ENCODE measurements at places on chromosomes 12 and 14.
A peak's percentile ranks its signal among the peaks of the same experiment; 100 is the strongest.

DNA sequence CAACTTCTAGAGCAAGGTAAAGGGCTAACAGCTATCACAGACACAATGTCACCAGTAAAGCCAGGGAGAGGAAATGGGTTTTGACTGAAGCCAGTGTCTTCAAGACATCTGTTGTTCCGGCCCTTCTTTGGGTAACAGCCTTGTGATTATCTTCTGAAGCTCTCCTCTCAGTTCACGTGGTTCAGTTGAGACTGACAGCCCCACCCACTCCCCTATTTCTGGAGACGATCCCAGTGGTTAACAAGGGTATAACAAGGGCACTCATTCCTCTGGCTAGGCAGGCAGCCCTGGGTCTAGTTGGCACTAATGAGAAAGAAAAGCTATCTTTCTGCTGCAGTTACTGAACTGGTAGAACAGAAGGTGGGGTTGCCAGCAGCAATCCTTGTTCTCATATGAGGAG, 6.9 kb downstream of the GNPTAB start:
- no peak for DNase-seq

DNA sequence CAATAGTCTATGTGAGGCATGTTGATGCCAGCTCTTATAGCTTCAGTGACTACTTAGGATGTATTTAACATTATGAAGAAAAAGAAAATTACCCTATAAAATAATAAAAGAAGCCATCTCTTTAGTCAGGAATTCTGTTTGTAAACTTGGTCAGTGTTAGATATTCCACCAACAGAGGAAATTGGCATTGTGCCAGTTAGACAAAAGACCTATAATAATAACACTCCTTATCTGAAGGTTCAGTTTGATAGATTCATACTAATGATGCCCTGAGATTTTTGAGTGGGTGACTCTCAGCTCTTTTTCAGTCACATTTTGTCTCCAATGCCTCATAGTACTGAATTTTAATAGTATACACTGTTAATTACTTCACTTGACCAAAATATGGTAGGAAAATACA, 6.6 kb downstream of the SYT10 start:
- DNase-seq = no peak

DNA sequence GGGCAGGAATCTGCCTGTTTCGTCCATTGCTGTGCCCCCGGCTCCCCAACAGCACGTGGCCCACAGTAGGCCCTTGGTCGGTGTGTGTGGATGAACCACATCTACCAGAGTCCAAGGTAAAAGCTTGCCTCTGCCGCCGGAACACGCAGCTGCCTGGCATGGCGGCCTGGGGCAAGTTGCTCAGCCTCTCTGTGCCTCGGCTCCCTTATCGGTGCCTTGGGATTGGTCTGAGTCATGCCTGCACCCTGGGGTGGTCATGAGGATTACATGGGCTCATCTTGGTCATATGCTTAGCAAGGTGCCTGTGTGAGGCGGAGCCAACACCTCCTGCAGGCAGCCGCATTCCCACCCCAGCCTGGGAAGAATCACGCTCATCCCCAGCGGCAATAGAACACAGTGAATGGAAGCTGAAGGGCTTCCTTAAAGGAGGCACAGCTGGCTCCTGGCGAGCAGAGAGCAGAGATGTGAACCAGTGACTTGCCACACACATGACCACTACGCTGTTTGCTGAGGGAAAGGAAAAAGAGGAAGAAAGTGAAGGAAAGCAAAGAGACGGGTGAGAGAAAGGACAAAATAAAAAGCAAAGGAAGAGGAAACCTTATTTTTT, 5.5 kb upstream of the SCARB1 start:
- no peak for DNase-seq

- no peak for DNase-seq
Measured at GRCh38 chr12:123069436-123070266, 81.2 kb downstream of the PITPNM2 start.

DNA sequence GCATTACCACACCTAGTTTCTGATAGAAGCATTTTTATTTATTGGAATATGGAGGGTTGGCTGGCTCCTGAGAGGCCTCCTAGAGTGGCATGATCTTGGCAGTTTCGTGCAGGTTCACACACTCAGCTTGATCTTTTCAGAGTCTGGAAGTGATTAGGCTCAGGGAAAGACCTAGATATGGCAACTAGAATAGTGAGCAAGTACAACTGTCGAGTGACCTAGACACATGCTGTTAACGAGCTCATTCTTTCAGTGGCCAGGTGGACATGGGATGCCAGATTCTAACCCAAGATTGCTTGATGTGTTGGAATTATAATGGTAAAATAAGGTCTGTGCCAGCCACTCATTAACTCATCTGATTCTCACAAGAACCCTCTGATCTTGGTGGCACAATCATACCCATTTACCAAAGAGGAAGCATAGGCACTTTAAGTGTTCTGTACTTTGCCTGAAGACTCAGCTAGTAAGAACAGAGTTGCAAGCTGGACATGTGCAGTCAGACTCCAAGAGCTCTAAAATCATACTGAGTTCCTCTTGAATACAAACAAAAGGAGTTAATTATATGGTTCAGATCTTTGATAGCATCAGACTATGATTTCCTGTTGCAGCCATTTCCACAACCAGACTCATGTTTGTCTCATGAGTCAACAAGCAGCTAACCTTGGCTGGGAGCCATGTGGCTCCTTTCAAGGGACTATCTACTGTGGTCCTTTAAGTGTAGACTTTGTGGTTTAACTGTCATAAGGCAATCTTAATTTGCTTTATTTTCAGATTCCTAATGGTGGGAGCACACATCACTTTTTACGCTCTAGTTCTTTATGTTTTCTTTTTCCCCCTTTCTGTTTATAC, 144.2 kb downstream of the PLEKHA5 start:
- DNase-seq = peak; percentile 97

DNA sequence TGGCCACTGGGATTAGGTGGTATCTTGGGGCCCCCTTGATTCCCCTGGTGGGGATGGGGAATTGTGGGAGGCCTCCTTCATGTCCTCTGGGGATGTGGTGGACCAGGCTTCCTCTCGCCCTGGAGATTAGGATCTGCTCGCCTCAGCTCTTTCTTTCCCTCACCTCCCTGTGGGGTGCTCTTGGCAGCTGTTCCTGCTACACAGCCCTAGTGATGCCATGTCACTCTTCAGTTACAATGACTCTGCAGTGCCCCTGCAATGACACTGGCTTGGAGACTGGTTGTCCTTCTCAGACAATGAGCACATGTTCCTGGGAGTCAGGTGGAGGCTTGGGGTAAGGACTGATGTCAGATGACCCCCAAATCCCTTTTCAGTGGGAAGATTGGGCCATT, 83.9 kb downstream of the ADCK1 start:
- no peak for DNase-seq

DNA sequence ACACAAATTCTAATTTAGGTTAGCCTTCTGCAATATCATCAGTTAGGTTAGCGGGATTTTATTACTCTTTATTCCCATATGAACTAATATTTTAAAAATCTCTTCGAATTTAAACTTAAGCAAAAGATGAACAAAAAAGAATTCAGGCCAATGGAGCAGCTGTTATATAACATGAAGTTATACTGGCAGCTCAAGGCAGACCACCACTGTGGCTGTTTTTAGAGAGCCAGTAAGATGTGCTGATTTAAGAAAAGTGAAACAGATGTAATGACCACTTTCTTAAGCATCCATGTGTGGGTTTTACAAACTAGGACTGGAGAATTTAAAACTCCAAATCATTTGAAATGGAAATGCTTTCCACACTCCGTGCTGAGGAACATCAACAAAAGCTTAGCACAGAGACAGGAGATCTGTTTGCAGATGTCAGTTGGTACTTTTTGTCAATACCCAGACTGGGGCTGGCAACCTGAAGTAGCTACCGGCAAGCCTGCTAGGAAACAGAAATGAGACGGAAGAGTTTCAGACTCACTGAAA, 164.9 kb downstream of the TTC7B start:
- DNase-seq = no peak

DNA sequence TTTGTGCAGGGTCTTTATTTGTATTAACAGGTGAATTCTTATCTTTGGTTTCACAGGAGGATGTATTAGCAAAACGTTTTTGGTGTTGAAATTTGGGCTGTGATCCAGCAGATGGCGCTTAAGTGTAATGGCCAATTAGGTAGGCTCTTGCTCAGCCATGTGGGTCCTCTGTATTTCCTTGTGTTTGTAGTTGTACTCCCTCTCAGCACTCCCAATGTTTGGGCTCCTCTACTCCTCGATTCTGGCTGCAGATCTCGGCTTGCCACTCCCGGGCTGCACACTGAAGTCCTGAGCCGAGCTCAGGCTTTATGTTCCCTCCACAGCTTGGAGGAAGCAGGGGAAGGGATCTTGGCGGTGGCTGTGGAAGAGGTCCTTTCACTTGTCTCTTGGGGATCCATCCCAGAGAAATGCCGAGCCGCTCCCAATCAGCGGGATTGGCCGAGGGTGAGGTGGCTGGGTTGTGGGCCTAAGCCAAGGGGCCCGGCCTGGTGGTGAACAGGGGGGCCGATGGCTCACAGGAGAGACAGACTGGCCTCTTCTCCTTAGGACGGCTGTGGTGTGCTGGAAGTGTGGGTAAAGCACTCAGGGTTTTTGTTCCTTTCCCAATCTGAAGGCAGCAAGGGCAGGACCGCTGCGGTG, 133.7 kb downstream of the AEBP2 start:
- DNase-seq = peak; percentile 61

DNA sequence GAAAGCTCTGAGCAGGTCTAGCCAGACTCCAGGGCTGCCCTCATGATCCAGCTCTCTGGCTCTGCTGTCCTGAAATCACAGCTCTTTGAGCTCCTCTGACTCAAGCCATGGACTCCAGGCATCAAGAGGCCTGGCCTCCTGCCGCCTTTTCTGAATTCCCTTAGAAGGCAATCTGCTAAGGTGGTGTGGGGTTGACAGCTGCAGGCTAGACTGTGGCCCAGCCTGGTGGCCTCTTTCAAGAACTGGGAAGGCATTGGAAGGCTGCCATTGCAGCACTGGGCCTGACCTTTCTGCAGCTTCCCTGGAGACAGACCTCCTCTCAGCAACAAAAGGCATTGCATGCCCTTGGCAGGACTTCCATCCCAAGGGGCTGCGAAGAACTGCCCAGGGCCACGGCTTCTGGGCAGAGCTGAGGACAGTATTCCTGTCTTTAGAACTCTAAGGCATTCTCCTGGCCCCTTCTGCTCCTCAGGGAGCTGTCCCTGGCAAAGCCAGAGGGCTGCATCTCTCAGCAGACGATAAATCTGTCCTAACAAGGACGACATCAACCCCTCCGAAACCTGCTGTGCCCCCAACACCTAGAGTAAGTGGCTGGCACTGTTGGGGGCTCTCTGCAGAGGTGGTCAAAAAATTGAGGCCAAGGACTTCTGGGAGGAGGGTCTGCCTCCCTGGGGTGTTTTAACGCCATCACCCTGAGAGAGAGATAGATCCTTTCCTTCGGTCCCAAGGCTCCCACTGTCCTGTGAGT, 115.6 kb downstream of the RBM19 start:
- peak; percentile 68 for DNase-seq

- DNase-seq = peak; percentile 27
Measured at GRCh38 chr14:92144708-92145107, 22.9 kb downstream of the CPSF2 start.

- DNase-seq = no peak
Measured at GRCh38 chr12:133129368-133130037, 571 bp downstream of the ZNF891 start.

DNA sequence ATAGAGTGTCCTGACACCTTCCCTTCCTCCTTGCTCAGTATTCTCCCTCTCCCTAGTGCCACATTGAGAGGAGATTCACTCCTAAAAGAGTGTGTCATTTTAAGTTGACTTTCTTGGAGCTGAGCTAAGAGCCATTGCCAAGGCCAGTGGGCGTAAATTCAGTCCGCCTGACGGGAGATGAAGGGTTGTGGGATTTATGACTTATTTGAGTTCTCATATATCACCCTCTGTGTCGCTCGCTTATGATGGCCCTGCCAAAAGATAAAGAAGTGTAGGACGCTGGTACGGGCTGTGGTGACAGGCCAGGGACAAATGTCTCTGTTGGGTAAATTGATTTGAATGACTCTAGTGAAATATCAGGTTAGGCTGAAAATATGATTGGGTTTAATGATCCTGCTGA, 867.4 kb downstream of the NRXN3 start:
- no peak for DNase-seq

- DNase-seq = no peak
Measured at GRCh38 chr12:103794309-103795213, 46.5 kb downstream of the NT5DC3 start.

DNA sequence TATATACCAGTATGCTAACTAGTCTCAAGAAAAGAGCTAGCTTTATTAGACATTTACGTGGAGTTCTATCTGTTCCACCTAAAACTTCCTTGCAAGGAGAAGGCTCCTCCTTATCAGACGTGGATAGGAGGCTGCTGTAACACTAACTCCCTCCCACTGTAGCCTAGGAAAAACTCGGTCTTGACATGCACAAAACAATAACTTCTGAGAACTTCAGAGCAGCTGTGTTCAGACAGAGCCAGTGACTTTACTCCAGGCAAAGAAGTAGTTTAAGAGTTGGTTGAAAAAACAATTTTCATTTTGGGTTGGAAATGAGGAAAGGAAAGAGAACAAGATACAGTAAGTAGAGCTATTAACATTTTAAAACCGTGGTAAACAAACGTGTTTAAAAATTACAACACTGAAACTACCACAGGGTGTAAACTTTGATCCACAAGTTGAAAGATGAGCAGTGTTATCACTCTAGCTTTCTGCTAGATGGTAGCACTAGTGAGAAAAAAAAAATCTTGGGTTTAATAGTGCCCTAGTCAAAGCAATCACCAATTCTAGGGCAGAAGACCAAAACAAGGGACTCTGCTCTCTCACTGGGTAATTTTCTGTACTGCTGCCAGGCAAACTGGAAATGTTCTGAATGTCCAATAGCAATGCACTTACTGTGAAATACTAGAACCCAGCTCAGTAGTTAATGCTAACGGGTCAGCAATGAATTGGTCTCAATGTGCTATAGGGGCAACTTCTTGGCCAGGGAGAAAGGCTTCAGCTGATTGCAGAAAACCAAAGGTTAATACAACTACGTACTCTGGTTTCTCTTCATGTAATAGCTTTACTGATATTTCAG, 2.4 kb downstream of the ATF7 start:
- DNase-seq = peak; percentile 67

DNA sequence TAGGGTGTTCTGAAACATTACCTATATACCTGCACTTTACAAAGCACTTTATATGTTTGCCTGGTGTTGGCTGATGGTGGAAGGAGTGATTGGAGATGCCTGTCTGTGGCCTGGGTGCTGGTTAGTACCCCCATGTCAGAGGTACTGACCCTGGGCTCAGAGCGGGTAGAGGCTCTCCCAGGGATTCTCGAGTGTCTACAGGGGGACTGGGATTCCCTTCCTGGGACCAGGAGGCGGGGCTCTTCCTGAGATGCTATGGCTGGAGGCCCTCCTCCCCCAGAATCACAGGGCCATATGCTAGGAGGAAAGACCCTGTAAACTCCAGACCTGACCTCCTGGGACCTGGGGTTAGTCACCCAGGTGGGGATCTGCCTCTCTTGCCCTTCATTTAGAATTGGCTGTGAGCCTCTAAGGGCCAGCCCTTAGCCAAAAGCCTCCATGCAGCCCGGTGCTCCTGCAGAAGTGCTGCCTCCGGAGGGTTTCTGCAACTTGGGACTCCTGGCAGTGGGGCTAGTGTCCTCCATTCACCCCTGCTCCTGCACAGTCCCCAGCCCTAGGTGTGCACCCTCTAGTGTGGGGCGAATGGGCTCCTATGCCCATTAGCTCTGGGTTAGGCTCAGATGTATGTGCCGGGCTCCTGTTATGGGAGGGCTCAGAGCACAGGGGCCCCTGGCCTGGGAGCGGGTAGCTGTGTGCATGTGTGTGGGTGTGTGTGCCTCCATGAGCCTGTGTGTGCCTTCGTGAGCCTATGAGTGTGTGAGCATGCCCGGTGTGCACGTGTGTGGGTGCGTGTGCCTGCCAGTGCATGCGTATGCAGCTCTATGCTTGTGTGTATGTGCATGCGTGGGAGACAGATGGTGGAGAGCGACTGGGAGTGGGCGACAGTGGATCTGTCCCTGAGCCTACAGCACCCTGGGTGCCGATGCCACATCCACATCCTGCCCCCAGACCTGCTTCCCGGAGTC, 36.6 kb downstream of the RTL1 start:
- no peak for DNase-seq

All from astrocyte of the spinal cord (primary cell).